NCI-H446 (cell line): ENCODE measurements at places on chromosomes 11 and 22.

GRCh38 chr11:57751176-57751575, 443 bp downstream of the BTBD18 start:
- DNase-seq, result no peak

DNA sequence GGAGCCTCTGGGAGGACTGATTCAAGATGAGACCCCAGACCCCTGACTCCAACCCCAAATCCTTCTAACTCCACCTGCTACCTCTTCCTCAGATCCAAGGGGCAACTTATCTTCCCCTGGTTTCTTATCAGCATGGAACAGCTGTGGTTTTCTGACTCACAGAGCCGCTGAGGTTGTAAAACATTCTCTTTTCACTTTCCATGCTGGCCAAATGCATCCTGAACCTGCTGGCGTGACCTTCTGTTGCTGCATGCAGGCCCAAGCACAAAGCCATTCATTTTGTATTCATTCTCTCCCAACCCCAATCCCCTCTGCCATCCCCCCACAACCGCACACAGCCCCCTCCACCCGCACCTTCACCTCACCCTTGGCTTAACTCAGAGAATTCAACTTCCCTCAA, 70.3 kb downstream of the SEZ6L start:
- no peak for DNase-seq

DNA sequence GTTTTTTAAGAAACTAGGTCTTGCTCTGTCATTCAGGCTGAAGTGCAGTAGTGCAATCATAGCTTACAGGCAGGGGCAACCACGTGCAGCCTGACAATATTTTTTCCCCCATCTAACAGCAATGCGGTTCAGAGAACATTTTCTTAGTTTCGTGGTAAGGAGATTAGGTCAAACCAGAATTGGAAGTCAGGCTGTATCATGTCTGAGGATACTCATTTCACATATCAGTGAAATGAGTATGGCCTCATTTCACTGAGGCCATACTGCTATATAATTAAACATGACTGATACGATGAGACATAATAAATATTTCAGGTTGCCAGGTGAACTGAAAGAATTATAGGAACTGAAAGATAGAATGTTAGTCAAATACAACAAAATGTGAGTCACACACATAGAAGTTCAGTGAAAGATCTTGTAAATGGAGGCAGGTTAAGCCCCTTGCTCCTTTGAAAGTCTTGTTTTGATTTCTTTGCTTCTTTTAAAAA, 32.5 kb upstream of the IZUMO1R start:
- DNase-seq, result no peak

GRCh38 chr11:30116512-30116911, 99.7 kb upstream of the KCNA4 start:
- DNase-seq, result no peak

DNA sequence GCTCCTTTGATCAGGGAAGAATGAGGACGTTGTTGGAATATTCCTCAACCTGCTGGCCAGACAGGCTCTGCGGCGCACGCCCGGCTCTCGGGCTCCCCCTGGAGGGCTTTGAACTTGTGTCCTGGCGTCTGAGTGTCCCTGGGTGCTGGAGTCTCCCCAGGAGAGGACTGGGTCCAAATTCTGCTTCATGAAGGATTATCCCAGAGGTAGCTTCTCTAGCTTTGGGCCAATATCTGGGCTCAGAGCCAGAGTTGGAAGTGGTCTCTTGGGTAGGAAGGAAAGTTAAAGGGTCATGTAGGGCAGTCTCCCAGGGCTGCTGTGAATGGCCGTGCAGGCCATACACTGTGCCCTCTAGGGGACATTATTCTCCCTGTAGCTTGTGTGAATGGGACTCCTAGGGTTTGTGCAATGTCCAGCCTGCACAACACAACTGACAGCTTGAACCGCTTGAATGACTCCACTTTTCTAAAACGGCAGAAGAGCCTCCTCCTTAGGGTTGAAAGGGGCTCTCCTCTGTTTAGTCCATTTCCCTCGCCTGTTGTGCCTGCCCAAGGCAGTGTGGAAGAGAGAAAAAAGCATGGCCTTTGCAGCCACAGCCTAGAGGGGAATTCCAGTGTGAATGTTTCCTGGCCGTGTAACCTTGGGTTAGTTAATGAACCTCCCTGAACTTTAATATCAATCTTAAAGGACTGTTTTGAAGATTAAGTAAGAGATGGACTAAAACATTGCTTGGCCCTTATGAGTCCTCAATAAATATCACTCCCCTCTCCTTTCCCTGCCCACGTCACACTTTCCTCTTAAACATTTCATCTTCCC, 111.2 kb upstream of the THY1 start:
- peak; percentile 65 for DNase-seq

DNA sequence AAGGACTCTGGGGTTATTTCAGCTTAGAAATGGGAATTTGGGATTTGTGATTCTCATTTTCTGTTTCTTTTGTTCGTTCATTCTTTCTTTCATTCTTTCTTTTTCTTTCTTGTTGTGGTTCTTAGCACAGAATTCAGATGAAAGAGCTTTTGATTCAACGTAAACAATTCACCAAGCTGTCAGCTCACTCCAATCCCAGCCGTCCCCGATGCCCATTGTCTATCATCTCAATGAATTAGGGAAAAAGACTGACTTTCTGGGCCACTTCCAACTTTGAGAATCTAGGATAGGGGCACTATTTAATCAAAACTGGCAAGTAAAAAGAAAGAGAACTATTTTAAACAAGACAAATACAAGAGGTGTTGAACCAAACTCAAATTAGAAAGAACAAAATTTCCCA, 25.1 kb upstream of the TMA7B start:
- no peak for DNase-seq

DNA sequence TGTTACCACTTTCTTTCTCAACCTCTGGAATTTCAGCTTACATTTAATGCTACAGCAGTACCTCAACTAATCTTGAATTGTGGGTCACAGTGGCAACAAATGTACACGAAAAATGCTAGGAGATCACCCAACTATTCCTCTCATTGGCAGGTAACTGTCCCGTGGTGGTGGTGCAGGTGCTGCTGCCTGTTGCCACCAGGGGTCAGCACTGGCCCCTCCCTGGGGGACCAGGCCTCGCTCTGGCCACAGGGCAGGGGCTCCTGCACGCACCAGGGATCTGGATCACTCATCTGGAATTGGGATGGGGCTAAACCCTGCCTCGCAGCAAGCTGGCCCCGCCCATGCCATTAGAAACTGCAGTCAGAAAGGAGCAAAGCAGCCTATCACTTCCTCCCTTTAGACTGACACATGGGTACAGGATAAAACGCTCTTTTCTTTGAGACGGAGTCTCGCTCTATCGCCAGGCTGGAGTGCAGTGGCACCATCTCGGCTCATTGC, 6.9 kb upstream of the POLDIP3 start:
- DNase-seq, result no peak
